Immature natural killer cell (primary cell): ENCODE measurements at places on chromosomes 5 and 9.

DNA sequence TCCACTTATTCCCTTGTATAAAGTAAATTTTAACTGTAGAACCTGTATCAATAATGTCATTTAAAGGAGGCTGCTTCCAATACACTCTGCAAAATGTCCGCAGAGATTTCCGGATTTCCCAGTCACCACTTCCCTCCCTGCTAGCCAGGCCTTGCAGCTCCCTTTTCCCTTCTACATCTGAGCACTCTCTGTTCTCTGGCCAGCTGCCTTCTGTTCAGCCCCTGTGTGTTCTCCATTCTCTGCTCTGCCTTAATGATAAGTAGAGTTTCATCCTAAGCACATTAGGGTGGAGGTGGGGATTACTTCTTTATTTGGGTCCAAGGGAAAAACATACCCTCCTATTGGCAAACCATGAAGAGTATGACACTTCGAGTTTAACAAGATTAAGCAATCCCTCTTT lies 719.6 kb upstream of the WWC1 start:
- no peak for DNase-seq

- no peak for DNase-seq
Measured at GRCh38 chr9:99166149-99166548, 55.6 kb downstream of the ALG2 start.

DNA sequence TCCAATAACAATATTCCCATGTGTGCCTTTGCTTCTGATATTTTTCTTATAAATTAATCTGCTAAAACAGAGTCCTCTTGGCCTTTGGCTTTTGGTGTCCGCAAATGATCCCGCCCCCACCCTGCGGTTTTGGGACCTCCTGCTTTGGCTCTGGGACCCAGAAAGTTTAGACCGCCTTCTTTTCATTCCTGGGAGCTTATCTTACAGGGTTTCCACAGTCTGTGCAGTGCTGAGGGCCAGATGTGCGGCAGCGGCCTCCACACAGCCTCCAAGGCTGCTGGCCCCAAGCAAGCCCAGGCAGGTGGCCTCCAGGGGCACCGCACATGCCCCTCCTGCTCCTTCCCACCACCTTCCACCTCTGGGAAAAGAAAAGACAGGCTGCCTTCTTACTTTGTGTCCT lies 191.5 kb downstream of the ERCC6L2 start:
- no peak for DNase-seq

DNA sequence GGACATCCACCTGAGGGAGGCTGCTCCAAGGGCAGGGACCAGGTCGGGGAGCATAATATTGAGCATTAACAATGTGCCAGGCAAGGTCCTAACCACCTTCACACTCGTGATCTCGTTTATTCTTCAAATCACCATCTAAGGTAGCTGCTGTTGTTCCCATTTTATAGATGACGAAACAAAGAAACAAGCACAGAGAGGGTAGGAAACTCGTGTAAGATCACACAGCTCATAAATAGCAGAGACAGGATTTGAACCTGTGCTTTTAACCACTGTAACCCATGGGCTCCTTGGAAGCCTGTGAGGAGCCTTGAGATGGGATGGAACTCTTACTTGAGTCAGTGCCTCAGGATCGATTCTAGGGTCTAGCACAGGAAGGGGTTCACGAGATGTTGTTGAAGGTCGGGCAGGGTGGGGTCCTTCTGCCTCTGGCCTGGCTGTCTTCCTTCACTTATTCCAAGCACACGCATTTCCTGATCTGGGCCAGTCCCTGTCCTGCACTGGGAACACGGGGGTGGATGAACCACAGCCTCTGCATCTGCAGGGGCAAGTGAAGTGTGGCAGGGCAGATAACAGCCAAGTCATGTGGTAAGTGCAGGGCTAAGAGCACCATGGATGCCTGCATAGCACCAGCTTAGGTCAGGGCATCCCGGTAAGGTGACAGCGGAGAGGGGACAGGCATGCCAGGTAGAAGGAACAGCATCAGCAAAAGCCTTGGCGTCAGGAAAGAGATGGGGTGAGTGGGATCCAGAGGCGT lies 188.1 kb downstream of the MELK start:
- no peak for DNase-seq

DNA sequence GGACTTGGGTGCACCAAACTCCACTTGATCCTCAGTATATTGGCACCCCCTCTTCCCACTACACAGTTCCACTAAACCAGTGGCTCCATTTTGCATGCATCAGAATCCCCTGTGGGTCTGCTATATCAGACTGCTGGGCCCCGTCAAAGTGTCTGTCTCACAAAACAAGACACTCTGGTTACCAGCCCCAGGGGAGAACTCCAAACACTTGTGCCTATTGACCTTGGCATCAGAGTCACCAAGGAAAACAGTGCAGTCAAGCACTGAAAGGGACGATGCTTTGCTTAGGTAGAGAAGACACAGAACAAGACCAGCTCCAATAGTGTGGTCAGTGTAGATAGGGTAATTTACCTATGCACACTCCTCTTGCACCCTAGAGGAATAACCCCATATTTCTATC lies 205.8 kb upstream of the RAI14 start:
- DNase-seq: no peak

GRCh38 chr5:20608567-20608966 lies 620.6 kb upstream of the CDH18 start:
- no peak for DNase-seq

DNA sequence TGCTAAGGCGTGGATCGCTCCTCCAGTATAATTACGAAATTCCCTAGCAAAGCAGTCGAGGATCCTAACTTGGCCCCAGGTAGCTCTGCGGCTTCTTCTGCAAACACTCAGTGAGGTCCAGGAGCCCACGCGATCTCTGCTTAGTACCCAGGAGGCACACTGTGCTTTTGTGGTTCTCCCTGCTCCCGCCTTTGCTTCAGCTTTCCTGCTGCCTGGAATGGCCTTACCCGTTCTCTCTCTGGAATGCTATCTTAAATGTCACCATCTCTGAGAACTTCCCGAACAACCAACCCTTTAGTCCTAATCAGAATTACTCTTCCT lies 639 bp downstream of the INVS start:
- DNase-seq: no peak

DNA sequence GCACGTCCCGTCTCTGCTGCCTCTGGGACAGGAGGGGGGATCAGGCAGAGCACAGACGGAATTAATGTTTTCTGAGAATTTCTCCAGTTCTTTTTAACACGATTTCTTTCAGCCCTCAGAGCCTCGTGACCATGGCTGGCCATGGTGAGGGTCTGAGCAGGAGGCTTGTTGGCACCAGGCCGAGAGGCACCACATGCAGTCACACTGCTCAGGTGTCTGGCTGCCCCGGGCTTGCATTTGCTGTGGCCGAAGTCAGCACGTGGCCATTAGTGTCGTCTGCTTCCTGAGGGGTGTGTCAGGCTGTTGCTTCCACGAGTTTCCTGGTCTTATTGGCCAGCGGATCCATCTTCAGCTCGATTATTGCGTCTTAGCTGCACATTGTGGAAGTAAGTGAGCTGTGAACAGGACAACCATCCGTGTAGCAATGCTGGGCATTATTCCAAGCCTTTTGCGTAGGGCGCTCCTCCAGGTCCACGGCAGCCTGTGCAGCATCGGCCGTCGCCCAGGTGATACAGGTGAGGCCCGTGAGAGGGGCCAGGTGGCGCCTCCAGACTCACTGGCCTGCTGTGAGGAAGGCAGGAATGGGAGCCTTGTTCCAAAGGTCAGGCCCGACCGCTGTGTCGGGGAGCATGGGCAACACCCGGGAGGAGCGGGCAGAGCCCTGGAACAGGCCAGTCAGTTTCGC lies 114.2 kb upstream of the CACNA1B start:
- DNase-seq: no peak

DNA sequence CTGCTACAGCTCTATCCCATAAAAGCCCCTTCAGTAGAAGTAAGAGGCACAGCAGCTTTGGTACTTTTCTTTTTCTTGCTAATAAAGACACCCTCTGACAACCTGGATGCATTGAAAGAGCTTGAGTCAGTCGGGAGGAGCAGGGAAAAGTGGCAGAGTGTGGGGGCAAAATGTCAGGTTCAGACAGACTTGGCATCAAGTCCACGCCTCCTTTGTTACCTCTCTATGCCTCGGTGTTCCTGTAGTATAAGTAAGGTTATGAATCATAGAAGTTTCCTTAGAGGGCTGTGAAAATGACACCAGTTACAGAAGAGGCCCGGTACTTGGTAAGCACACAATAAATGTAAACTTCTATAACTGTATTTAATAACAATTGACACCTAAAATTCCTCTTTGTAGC lies 133.9 kb downstream of the ESM1 start:
- DNase-seq: no peak

DNA sequence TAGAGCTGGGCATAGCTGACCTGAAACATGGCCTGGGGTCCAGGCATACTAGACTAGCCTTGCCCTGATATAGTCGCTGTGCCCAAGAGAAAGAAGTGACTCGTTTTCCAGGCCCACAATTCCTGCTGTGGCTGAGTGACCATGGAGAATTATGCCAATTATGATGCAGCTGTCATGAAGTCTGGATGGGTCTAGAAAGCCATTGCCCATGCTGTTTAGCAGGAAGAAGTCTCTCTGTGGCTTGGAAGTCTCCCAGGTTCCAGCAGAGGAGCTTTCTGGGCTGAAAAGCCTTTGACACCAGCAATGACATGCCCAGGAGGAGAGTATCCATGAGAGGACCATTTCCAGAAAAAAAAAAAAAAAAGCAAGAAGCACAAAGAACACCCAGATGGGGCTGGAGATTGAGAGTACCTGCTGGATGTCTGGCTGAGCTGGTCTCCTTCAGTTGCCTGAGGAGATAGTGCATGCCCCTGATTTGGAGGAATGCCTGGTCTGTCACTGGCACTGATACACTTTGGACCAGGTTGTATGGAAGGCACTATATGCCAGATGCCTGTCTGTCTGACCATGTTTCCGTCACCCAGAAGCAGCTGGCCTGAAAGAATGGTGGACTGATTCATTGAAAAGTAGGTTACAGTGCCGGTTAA lies 128.0 kb upstream of the EPB41L4A start:
- no peak for DNase-seq

DNA sequence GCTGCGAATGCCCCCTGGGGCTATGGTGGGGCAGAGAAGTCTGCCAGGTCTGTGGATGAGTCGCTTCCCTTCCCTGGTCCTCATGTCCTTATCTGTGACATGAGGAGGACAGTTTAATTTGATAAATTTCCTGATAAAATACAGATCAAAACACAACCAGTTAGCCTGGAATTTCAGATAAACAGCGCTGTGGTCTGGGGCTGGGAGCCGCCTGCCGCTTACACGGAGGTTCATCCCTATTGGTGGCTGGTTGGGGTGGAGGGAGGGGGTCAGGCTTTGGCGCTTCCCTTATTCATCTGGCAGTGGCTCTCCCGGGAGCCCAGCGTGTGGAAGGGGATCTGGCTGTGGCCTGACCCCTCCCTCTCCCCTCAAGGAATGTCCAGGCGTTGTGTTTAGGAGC lies 17.9 kb downstream of the CRB2 start:
- DNase-seq: no peak

GRCh38 chr5:343461-344401 lies 22.2 kb downstream of the AHRR start:
- peak; percentile 5 for DNase-seq

DNA sequence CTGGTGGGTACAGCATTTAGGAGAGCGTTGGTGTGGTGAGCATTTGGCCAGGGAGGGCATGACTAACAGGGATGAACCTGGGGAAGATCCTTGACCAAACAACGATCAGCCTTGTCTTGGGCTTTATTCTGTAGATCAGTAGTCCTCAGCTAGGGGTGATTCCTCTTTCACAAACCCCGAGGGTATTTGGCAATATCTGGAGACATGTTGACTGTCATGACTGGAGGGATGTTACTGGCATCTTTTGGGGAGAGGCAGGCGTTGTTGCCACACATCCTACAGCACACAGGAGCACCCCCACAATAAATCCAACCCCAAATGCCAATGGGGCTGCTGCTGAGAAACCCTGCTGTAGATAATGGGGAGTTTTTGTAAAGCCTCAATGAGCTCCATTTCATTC lies 43.9 kb downstream of the OSTF1 start:
- no peak for DNase-seq

DNA sequence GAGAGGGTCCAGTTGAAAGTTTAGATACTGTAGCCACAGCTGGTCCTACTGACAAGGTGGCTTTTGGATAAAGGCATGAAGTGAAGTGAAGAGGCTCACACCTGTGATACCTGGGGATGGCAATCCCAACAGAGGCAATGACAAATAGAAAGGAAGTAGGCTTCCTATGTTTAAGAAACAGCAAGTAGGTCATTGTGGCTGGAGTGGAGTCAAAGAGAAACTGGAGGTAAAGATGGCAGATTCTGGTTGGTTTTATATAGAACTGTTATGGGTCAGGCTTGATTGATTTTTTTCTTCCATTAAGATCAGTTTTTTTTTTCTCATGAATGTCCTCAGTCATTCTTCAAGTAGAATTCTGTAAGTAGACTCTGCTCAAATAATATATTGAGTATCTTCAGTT lies 79.5 kb downstream of the ANXA1 start:
- no peak for DNase-seq

DNA sequence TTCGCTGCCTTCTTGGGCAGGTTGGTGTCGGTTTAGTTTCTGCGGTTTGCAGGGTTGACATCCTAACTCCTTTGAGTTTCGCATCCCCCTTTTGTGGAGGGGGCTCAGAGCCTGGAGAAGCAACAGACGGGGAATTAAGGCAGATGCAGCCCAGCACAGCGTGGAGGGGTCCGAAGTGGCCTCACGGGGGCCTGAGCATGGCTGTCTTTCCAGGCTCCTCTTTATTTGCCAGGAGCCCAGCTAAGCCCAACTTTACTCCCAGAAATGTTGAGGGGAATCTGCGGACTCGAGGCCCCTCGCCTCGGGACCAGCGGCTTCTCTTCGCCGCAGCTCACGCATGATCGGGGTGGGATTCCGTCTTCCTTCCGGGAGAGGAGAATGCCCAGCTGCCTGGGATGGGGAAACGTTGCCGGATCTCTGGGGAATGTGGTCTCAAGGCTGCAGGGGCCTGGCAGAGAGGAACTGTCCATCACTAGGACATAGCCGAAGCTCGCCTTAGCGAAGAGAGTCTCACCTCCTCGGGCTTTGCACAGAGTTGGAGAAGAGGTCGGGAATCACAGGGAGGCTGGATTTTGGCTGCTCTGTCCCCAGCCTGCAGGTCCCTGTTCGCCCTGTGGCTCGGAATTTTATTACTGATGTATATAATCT lies 1.3 kb downstream of the RAI14 start:
- no peak for DNase-seq

DNA sequence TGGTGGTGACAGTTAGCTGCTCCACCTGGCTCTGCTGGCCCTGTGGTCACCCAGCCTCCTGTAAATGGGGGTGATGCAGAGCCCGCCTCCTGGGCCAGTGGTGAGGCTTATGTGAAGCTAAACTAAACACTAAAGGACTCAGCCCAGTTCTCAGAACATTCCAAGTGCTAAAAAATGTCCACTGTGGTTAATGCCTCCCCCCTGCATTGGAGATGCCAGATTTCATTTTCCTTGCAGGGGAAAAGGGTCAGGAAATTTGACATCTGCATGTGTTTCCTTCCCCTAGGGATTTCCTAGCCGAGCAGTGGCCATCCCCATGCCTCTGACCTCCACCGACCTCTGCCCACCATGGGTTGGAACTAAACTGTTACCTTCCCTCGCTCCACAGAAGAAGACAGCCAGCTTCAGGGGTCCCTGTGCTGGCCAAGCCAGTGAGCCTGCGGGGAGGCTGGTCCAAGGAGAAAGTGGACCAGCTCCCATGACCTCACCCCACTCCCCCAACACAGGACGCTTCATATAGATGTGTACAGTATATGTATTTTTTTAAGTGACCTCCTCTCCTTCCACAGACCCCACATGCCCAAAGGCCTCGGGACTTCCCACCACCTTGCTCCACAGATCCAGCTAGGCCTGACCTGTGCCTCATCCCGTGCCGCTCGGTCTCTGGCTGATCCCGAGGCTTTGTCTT lies 13.0 kb downstream of the CD74 start:
- no peak for DNase-seq
